Mucosa of descending colon (tissue), 3 donors: ENCODE measurements at places on chromosomes 6 and 20. TPM values are rescaled to one million over a fixed set of nuclear protein-coding genes. Genes with fewer than 3 reads are reported as not detected.

DNA sequence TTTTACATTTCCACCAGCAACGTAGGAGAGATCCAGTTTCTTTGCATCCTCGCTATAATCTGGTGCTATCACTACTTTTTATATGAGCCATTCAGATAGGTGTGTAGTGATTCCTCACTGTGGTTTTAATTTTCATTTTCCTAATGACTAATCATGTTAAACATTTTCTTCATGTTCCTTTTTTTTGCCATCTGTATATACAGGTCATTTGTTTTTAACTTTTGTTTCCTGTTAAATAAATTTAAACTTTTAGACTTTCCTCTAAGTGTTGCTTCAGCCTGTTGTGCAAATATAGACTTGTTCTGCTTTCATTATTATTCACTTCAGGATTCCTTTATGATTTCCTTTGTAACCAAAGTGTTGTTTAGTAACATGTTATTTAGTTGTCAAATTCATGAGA, 697.4 kb downstream of the PTPRT start:
- no peak for DNase-seq

DNA sequence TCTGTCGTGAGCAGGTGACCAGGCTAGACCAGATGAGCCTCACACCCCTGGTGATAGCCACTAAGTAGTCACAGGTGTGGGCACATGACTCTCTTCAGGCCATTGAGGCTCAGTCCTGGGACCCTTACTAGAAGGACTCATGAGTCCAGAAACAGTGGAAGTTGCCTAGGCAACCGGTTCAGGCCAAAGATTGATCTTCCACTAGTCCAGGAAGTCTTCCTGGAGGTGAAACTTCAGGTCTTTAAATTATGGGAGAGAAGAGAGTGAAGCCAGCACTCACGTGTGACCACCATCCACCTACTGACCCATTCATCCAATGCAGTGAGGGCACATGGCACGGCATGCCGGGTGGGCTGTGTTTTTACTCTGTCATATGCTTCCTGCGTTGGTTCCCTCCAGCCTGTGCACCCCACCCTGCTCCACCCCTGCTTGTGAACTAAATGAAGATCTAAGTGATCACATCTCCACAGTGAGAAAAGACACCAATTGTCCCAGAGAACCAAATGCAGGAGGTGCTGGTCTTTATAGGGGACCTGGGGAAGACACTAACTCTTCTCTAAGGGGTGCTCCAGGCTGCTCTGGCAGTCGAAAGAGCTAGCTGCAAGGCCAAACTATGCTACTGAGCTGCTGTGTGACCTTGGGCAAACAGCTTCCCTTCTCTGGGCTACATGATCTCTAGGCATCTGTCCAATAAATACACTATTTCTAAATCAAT, 12.5 kb upstream of the STX16 start:
- DNase-seq, result no peak

- no peak for DNase-seq
Observed at GRCh38 chr20:16308754-16309153, 264.5 kb downstream of the KIF16B start.

GRCh38 chr6:159609652-159610178, 83.3 kb downstream of the SOD2 start:
- no peak for DNase-seq

- DNase-seq, result no peak
Observed at GRCh38 chr6:161359618-161359945, 85.7 kb upstream of the AGPAT4 start.

- no peak for DNase-seq
Observed at GRCh38 chr20:25020345-25020744, 27.8 kb upstream of the APMAP start.

- DNase-seq, result no peak
Observed at GRCh38 chr6:36460916-36461315, 18.1 kb downstream of the KCTD20 start.

DNA sequence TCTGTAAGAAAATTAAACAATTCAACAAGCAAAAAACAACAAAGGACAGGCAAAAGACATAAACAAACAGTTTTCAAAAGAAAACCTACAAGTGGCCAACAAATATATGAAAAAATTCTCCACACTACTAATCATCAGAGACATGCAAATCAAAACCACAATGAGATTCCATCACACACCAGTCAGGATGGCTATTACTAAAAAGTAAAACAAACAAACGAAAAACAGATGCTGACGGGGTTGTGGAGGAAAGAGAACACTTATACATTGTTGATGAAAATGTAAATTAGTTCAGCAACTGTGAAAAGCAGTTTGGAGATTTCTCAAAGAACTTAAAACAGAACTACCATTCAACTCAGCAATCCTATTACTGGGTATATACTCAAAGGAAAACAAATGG, 537.6 kb downstream of the HDGFL1 start:
- no peak for DNase-seq

GRCh38 chr20:20439602-20440190, 71.8 kb downstream of the INSM1 start:
- no peak for DNase-seq

DNA sequence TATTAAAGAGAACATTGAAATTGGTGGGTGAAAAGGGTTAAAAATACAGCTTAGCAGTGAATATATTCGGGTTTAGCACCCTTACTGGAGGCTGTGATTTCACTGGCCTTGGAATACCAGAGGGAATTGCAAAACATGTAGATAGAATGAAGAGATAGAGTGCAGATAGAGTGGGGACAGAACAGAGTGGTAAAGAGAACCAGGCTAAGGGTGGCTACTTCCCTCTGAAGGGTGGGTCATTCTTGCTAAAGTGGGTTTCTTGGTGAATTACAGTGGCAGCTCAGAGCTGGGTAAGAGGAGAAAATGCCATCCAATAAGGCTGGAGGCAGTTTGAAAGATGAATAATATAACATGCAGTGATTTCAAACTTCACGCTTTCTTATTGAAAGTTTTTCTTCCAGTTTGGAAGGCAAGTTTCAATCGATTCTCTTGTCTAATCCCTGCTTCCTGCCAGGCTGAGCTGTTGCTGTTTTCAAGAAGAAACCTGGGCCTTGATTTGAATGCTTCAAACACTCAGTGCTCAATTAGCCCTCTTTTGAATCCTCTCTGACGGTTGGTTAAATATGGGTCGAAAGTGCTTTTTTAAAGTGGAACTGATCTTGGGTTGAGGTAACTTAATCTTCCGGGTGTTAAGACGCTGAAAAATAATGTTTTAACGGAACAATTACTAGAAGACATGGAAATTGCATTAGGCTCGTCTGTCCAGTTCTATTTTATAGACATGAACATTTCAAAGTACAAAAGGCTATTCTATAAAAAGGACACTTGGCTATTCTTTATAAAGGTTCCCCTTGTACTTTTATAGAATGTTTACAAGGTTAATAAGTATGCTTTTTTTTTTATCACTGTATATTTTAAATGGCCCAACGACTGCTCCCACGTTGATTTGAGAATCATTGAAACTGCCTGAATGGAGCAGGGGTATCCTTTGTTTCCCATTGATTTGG, 203.3 kb downstream of the BCAS1 start:
- no peak for DNase-seq

- no peak for DNase-seq
Observed at GRCh38 chr6:7341989-7342742, 29.2 kb upstream of the SSR1 start.

GRCh38 chr6:72941751-72942150, 283.5 kb downstream of the KHDC1L start:
- DNase-seq, result no peak

GRCh38 chr6:127120787-127121636, 2.5 kb downstream of the RSPO3 start:
- DNase-seq, result peak; percentile 66

Gene SNHG17
- total RNA-seq, result 26.3 TPM

Gene DDX43
- total RNA-seq, result 0.39 TPM

Gene DEFB125
- total RNA-seq, result not detected
